ENCODE measurements at places on chromosomes 2 and 18. TPM values are rescaled to one million over a fixed set of nuclear protein-coding genes. Genes with fewer than 3 reads are reported as not detected.

The PROM2 gene
- 0.18 TPM for total RNA-seq

DNA sequence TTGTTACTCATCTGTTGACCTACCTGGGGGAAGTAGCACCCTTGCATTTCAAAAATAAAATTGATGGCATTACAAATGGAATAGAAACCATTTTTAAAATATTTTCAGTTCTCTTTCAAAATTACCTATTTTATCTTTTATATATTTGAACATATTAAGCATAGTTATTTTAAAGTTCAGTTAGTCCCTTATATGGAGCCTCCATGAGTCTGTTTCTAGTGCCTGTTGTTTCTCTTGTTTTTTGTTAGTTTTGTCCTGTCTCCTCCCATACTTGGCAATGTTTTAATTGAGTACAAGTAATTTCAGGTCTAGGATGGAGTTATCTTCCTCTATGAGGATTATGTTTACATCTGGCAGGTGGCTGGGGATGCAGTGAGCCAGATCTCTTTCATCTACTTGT is 5.9 kb upstream of the KCNIP3 start:
- no peaks in the 10 kb centered on the region for H3K27me3 ChIP-seq
- H3K27ac ChIP-seq, result no peak overlapping the region
- no peak overlapping the region for H3K4me3 ChIP-seq
- no peaks in the 10 kb centered on the region for H3K36me3 ChIP-seq
- no peaks in the 10 kb centered on the region for H3K4me1 ChIP-seq
- no peak for DNase-seq

The CABYR gene
- total RNA-seq, result 1.7 TPM

- H3K4me3 ChIP-seq, result no peak overlapping the region
- no peaks in the 10 kb centered on the region for H3K36me3 ChIP-seq
- H3K27me3 ChIP-seq, result no peaks in the 10 kb centered on the region
- H3K4me1 ChIP-seq, result no peaks in the 10 kb centered on the region
Observed at GRCh38 chr2:205424326-205424725, 258.0 kb upstream of the NRP2 start.

- H3K27ac ChIP-seq, result no peak overlapping the region
- H3K27me3 ChIP-seq, result no peaks in the 10 kb centered on the region
- peaks cover 5% of the 10 kb centered on the region for H3K4me1 ChIP-seq
- H3K36me3 ChIP-seq, result no peaks in the 10 kb centered on the region
- no peak for DNase-seq
Observed at GRCh38 chr2:168086851-168087250, 160.5 kb downstream of the STK39 start.

The PAX8 gene
- total RNA-seq, result 2.3 TPM

GRCh38 chr2:12320027-12320734 is 396.6 kb upstream of the TRIB2 start:
- no peaks in the 10 kb centered on the region for H3K4me1 ChIP-seq
- no peak for DNase-seq
- H3K27ac ChIP-seq, result no peak overlapping the region
- no peaks in the 10 kb centered on the region for H3K27me3 ChIP-seq
- no peaks in the 10 kb centered on the region for H3K36me3 ChIP-seq

GRCh38 chr2:6475155-6475940 is 390.4 kb downstream of the CMPK2 start:
- no peak overlapping the region for H3K4me3 ChIP-seq
- H3K36me3 ChIP-seq, result no peaks in the 10 kb centered on the region
- no peaks in the 10 kb centered on the region for H3K4me1 ChIP-seq
- H3K27ac ChIP-seq, result no peak overlapping the region

The UPP2 gene
- not detected for total RNA-seq

DNA sequence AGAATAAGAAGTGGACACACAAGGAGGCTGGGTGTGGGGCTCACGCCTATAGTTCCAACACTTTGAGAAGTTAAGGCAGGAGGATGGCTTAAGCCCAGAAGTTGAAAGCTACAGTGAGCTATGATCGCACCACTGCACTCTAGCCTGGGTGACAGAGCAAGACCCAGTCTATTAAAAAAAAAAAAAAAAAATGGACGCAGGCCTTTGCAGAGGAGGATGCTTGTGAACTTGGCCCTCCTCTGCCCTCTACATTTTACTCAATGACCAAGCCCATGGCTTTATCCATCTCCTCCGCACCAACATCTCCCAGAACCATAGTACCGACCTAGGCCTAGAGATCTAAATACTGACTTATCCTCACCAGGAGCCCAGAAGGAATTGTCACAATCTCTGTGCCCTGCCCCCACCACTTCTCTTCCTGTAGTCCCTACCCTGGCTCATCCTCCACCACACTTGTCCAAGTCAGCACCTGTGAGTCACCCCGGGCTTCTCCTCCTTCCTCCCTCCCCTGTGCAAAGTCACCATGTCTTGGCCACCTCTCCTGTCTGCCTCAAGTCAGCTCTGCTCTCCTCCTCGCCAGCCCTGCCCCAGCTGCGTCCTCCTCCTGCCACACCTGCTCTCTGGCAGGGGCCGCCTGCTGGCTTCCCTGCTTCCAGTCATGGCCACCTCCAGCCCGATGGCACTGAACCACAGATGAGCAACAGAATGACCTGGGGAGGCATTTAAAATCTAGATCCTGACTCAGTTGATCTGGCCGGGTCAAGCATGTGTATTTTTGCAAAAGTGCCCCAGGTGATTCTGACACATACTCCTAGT is 35.8 kb upstream of the ASPRV1 start:
- peaks cover under 1% of the 10 kb centered on the region for H3K4me1 ChIP-seq
- H3K4me3 ChIP-seq, result no peak overlapping the region
- H3K27me3 ChIP-seq, result no peaks in the 10 kb centered on the region
- DNase-seq, result no peak
- H3K27ac ChIP-seq, result peak overlapping the region; percentile 15
- peaks cover 9% of the 10 kb centered on the region for H3K36me3 ChIP-seq

- H3K4me1 ChIP-seq, result no peaks in the 10 kb centered on the region
- no peak overlapping the region for H3K4me3 ChIP-seq
- H3K27me3 ChIP-seq, result no peaks in the 10 kb centered on the region
Observed at GRCh38 chr2:129656081-129656598, 323.3 kb upstream of the RAB6C start.

The ANKRD53 gene
- 0.35 TPM for total RNA-seq

The ST8SIA3 gene
- total RNA-seq, result not detected

DNA sequence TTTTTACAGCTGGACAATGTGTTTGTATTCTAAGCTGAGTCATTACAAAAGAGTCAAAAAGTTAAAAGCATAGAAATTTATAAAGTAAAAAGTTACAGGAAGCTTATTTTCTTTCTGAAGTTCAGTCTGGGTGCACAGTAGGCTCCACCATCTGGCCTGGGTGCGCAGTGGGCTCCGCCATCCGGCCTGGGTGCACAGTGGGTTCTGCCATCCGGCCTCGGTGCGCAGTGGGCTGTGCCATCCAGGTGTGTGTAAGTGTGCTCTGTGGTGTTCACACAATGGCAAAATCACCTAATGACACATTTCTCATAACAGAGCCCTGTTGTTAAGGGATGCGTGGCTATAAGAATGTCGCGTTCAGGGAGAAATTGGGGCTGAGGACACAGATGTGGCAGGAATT is 195.5 kb downstream of the ANKRD30B start:
- H3K27me3 ChIP-seq, result no peaks in the 10 kb centered on the region
- no peak for DNase-seq
- no peak overlapping the region for H3K4me3 ChIP-seq
- H3K36me3 ChIP-seq, result no peaks in the 10 kb centered on the region
- no peaks in the 10 kb centered on the region for H3K4me1 ChIP-seq

DNA sequence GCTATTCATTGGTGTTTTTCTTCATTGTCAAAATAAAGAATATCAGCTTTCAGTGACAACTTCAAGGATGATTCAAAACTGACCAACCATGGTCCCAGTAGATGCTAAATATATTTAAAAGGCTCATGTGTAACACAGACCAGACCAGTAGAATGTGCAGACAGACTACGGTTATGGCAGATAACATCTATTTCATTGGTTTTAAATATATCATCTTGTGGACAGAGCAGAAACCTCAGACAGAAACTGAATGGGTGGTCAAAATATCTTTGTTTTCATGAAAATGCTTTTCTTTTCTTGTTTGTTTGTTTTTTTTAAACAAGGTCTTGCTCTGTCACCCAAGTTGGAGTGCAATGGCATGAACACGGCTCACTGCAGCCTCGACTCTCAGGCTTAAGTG is 107.4 kb upstream of the CREB1 start:
- no peak for DNase-seq
- H3K27ac ChIP-seq, result no peak overlapping the region
- H3K36me3 ChIP-seq, result no peaks in the 10 kb centered on the region
- H3K4me1 ChIP-seq, result no peaks in the 10 kb centered on the region

- DNase-seq, result no peak
- H3K36me3 ChIP-seq, result no peaks in the 10 kb centered on the region
- H3K4me1 ChIP-seq, result no peaks in the 10 kb centered on the region
- H3K27me3 ChIP-seq, result no peaks in the 10 kb centered on the region
Observed at GRCh38 chr2:29841386-29842004, 79.9 kb downstream of the ALK start.

DNA sequence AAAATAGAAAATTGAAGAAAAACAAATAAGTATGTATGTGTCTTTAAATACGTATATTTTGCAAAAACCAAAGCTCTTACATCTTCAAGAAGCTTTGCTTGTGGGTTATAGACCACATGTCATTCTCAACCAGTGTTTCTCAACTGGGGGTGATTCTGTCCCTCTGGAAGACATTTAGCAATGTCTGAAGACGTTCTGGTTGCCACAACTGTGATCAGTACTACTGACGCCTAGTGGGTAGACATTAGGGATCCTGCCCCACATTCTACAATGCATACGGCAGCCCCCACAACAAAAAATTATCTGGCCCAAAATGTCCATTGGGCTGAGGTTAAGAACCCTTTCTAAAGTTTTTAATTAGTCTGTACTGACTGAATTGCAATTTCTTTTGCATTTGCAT is 48.4 kb downstream of the UNC50 start:
- no peaks in the 10 kb centered on the region for H3K36me3 ChIP-seq
- H3K4me3 ChIP-seq, result peak overlapping the region; percentile 19
- DNase-seq, result peak; percentile 67
- no peak overlapping the region for H3K27ac ChIP-seq
- no peaks in the 10 kb centered on the region for H3K27me3 ChIP-seq
- H3K4me1 ChIP-seq, result peaks cover 95% of the 10 kb centered on the region

Data from CD8-positive, alpha-beta memory T cell (primary cell).